ENCODE measurements at places on chromosomes 6 and 20.

DNA sequence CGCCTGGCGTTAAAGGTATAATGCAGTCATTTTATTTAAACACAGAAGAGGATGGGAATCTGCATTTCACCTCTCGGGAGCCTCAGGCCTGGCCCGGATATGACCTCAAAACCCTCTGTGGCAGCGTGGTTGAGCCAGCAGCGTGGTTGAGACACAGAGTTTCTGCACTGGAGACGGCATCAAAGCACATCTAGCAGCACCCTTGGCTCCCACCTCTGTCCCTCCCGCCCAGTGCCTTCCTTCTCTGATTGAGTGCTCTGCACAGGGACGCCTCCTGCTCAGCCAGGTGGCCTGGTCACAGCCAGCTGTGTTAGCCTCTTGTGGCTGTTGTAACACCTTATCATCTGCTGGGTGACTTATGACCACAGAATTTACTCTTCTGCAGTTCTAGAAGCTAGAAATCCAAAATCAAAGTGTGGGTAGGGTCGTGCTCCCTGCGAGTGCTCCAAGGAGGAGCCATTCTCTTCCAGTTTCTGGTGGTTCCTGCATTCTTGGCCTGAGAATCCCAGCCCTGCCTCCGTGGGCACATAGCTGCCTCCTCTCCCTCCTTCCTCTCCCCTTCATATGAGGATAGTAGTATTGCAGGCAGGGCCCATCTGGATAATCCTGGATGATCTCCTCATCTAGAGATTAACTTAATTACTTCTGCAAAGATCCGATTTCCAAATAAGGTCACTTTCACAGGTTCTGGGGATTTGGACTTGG, 156.7 kb downstream of the SYCP2 start:
- no peak for DNase-seq

DNA sequence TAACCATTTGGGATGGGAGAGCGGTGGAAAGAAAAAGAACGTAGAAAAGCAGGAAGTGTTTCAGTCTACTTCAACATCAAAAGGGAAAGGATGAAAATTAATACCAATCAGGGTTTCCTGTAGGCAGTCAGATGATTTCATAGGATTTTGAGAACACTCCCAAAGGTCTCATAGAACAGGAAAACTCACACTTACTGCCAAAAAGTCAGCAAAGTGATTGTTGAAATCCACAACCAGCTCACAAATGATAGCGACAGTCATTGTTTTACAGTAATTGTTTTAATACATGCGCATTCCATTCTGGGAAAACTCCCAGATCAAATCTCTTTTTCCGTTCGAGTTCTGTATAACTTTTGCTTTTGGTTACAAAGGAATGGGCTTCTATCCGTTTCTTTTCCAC, 5.3 kb upstream of the CNKSR3 start:
- no peak for DNase-seq

GRCh38 chr20:51331481-51331880, 211.0 kb downstream of the NFATC2 start:
- DNase-seq: no peak

- DNase-seq: no peak
These were observed 45.5 kb upstream of the ENTPD6 start for GRCh38 chr20:25150016-25150415.

GRCh38 chr6:108654465-108655106, 93.9 kb downstream of the FOXO3 start:
- no peak for DNase-seq

GRCh38 chr6:32105433-32105832, 3.7 kb downstream of the TNXB start:
- DNase-seq: no peak

DNA sequence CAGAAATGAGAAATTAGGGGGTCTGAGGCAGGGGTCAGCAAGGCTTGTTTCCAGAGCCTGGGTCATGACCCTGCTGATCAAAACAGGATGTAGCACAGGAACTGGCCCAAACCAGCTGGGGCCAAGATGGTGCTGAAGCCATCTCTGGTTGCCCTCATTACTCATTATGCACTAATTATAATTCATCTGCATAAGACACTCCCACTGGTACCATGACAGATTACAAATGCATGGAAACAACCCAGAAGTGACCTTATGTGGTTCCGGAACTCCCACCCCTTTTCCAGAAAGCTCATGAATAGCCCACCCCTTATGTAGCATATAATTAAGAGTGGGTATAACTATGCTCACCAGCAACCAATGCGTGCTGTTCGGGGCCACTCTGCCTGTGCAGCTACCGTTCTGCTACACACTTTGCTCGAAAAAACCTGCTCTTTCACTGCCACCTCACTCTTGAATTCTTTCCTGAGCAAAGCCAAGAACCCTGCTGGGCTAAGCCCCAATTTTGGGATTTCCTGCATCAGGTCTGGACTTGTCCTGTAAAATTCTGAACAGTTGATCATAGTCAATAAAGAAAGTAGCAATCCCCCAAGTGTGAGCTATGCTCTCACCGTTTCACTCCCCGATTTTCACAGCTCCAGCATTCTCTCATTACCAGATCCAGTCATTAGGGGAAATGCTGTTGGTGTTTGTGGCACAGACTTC, 122.3 kb downstream of the WDR27 start:
- DNase-seq: no peak

- no peak for DNase-seq
These were observed 16.2 kb downstream of the TNXB start for GRCh38 chr6:32092760-32093497.

GRCh38 chr20:11453430-11453829, 464.3 kb upstream of the BTBD3 start:
- DNase-seq: no peak

DNA sequence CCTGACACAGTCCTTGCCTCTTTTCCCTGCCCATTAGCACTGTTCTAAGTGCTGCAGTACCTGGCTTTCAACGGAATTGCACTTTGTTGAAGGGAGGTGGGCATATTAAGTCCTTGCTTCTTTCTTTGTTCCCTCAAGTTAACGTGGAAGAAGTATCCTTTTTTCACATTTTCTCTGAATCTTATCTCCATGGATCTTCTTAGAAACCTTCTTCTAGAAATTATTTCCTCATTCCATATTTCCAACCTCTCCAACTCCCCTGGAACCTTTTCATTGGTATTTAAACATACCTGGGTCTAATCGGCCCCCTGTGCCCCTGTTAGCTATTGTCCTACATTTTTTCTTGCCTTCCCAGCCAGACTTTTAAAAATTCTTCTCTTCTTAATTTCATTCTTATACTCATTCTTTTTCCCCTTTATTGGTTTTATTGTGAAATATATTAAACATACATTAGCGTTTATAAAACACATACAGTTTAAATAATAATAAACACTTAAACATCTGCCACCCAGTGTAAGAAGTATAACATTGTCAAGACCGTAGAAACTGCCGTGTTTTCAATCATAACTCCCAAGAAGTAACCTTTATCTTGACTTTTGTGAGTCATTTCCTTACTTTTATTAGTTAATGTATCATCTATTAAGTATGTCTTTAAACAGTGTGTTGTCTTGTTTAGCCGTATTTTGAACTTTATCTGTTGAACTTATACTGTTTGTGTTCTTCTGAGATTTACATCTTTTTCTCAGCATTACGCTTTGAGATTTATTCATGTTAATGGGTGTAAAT, 118.2 kb downstream of the CDKAL1 start:
- DNase-seq: no peak

- DNase-seq: no peak
These were observed 38.7 kb downstream of the DACT2 start for GRCh38 chr6:168280899-168281245.

GRCh38 chr20:36582821-36583220, 9.4 kb downstream of the TGIF2 start:
- DNase-seq: no peak
